ENCODE measurements at places on chromosomes 4 and X.

DNA sequence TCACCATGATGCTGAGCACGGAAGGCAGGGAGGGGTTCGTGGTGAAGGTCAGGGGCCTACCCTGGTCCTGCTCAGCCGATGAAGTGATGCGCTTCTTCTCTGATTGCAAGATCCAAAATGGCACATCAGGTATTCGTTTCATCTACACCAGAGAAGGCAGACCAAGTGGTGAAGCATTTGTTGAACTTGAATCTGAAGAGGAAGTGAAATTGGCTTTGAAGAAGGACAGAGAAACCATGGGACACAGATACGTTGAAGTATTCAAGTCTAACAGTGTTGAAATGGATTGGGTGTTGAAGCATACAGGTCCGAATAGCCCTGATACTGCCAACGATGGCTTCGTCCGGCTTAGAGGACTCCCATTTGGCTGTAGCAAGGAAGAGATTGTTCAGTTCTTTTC, 4.0 kb downstream of the HNRNPH2 start:
- no peak for DNase-seq

DNA sequence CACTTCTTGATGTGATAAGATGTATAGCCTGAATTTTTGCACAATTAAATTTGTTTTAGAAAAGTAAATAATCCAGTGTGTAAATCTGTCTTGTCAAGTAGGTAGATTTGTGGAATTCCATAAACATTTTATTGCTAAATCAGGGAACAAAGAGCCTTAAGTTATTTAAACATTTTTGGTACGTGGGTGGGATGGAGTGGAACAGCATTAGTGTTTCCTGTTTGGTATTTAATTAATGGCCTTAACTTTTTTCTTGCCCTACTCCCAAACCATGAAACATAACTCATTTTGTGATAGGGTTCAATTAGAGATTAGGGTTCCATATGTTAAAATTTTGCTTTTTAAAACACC, 5.1 kb downstream of the NUDT9 start:
- no peak for DNase-seq

- no peak for DNase-seq
Measured at GRCh38 chr4:57039345-57039744, 60.6 kb downstream of the POLR2B start.

DNA sequence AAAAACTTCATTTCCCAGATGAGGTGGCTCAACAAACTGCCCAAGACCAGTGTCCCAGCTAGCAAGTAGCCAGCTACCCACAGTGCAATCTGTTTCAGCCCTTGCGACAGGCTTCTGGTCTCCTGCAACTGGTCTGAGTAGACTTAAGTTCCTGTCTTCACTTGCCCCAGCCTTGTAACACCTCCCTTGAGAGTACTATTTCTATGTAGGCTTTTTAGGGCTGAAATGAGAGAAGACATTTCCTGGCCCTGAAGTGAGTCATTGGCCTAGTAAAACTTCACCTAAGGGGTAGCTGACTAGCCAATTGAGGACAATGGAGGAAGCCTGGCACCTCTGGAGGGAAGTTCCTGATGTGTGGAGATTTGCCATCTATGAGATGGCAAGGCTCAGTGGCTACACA, 80.1 kb upstream of the STIM2 start:
- no peak for DNase-seq

- DNase-seq = no peak
Measured at GRCh38 chrX:9195199-9195880, 161.4 kb upstream of the FAM9B start.

DNA sequence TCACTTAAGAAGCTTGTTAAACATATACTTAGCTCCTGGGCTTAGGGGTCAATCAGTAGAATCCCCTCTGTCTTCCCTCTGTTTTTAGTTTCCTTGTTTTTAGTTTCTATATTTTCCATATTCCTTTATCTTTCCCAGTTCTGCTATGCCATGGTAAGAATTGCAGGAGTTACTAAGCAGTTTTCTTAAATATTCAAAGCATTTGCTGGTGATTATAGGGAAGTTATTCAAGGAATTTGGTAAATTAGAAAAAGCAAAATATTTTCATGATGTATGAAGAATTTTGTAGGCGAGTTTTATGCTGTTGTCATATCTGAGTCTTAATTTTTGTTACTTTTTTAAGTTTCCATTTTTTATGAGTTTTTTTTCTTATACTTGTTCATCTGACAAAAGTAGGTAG, 91.6 kb upstream of the NUDT6 start:
- no peak for DNase-seq
